Activated naive CD4-positive, alpha-beta T cell treated with anti-CD3 and anti-CD28 coated beads, Interleukin-2, amount 10 ng/mL, durations not matched to agents 7 days and 5 days (primary cell): ENCODE measurements at places on chromosomes 4 and X.

DNA sequence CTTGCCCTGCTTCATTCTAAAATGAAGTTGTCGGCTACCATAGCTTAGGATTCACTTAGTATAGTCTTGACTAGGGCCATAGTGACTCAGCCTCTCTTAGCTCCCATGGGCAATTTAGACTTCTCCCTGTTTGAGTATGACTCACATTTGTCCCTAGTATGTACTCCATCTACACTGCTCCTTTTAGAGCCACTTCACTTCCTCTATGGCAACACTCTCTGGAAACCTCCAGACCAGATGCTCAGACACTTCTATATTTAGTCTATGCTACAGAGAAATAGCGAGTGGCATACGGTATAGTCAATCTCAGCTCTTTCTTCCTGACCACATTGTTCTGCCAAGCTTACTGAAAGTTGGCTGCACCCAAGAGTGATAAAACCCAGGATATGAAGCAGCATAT lies 11.2 kb downstream of the MEPE start:
- no peak overlapping the region for H3K27ac ChIP-seq
- H3K4me1 ChIP-seq, result peaks cover 4% of the 10 kb centered on the region
- H3K27me3 ChIP-seq, result peaks cover 32% of the 10 kb centered on the region
- no peak for DNase-seq
- H3K4me3 ChIP-seq, result no peak overlapping the region
- no peaks in the 10 kb centered on the region for H3K36me3 ChIP-seq

DNA sequence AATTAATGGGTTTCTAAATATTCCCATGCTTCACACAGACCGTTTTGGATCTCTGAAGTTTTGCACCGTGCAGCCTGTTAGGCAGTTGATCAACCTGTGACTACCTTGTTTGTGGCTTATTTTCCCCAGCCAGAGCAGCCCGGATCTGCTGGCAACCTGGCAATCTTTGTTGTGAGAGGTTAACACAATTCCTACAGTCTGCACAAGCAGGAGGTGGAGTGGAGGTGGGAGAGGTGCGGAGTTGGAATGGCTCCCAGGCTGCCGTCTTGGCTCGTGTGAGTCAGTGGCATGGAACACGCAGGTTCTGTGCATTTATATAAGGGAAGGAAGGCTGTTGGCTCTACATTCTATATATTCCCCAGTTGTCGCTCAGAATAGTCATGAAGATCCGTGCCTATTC lies 70.9 kb upstream of the STOX2 start:
- H3K27ac ChIP-seq, result no peak overlapping the region
- H3K4me3 ChIP-seq, result no peak overlapping the region
- no peak for DNase-seq
- H3K27me3 ChIP-seq, result peaks cover 4% of the 10 kb centered on the region
- H3K36me3 ChIP-seq, result no peaks in the 10 kb centered on the region

- H3K4me3 ChIP-seq, result no peak overlapping the region
- H3K36me3 ChIP-seq, result peaks cover 20% of the 10 kb centered on the region
- H3K27me3 ChIP-seq, result no peaks in the 10 kb centered on the region
- no peak for DNase-seq
- H3K4me1 ChIP-seq, result no peaks in the 10 kb centered on the region
Measured at GRCh38 chrX:24728530-24728929, 34.8 kb downstream of the POLA1 start.

DNA sequence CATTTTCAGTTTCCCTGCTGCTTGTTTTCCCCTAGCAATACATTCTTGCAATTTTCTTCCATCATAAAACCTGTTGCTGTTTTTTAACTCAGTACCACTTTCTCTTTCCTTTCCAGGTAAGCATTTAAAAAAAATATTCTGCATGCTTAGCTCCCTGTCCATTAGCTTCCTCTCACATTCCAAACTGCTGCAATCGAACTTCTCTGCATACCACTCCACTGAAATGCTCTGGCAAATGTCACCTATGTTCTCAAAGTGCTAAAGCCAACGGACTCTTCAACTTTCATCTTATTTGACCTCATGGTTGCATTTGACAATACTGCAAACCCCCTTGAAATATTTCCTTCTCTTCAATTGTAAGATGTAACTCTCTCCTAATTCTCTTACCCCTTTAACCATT lies 192.7 kb downstream of the ANAPC10 start:
- no peak for DNase-seq
- no peaks in the 10 kb centered on the region for H3K27me3 ChIP-seq
- no peak overlapping the region for H3K27ac ChIP-seq

GRCh38 chr4:142396279-142396678 lies 449.8 kb downstream of the INPP4B start:
- peak overlapping the region; percentile 38 for H3K27ac ChIP-seq
- H3K36me3 ChIP-seq, result peaks cover 79% of the 10 kb centered on the region
- DNase-seq, result no peak
- H3K4me3 ChIP-seq, result peak overlapping the region; percentile 0
- peaks cover 81% of the 10 kb centered on the region for H3K4me1 ChIP-seq

- peaks cover 5% of the 10 kb centered on the region for H3K4me1 ChIP-seq
- no peak overlapping the region for H3K4me3 ChIP-seq
- H3K27me3 ChIP-seq, result no peaks in the 10 kb centered on the region
- no peak overlapping the region for H3K27ac ChIP-seq
- no peak for DNase-seq
Measured at GRCh38 chr4:19735012-19735411, 516.7 kb upstream of the SLIT2 start.

- no peak for DNase-seq
- H3K4me1 ChIP-seq, result peaks cover 50% of the 10 kb centered on the region
- no peak overlapping the region for H3K27ac ChIP-seq
- H3K27me3 ChIP-seq, result no peaks in the 10 kb centered on the region
- peaks cover 8% of the 10 kb centered on the region for H3K36me3 ChIP-seq
Measured at GRCh38 chr4:26076896-26077295, 162.9 kb downstream of the SMIM20 start.

DNA sequence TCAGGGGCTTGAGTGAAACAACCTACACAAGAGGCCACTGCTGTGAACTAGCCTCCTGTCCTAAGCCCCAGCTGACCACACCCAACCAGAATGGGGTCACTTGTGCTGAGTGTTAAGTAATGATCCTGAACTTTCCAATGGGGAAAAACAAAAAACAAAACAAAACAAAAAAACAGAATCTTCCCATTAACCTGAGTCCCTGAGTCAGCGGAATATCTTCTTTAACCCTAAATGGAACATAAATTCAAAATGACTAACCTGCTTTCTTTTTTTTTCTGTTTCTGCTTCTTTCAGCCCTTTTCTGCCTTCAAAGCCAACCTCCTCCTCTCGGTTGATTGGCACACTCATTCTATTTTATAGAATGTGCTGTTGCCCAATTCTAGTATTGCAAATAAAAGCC lies 31.2 kb upstream of the MAGEA8 start:
- DNase-seq, result no peak
- H3K4me1 ChIP-seq, result no peaks in the 10 kb centered on the region
- peaks cover 3% of the 10 kb centered on the region for H3K27me3 ChIP-seq
- no peaks in the 10 kb centered on the region for H3K36me3 ChIP-seq

- H3K27ac ChIP-seq, result no peak overlapping the region
- no peaks in the 10 kb centered on the region for H3K36me3 ChIP-seq
- peaks cover 4% of the 10 kb centered on the region for H3K4me1 ChIP-seq
- peaks cover 4% of the 10 kb centered on the region for H3K27me3 ChIP-seq
- H3K4me3 ChIP-seq, result no peak overlapping the region
Measured at GRCh38 chrX:107747596-107748161, 27.9 kb downstream of the TSC22D3 start.

DNA sequence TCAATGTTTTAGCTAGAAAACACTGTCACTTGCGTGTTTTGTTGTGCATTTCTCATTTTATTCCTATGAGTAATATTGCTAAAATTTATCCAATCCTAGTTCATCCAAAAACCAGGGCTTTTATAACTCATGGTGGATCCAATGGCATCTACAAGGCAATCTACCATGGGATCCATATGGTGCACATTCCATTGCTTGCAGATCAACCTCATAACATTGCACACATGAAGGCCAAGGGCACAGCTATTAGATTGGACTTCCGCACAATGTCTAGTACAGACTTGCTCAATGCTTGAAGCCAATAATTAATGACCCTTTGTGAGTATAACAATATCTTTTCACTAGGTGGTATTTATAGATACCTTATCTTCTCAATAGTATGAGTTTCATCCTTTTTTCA lies 57.2 kb upstream of the UGT2B7 start:
- no peaks in the 10 kb centered on the region for H3K27me3 ChIP-seq
- H3K27ac ChIP-seq, result no peak overlapping the region
- H3K4me3 ChIP-seq, result no peak overlapping the region
- H3K4me1 ChIP-seq, result no peaks in the 10 kb centered on the region
- DNase-seq, result no peak

DNA sequence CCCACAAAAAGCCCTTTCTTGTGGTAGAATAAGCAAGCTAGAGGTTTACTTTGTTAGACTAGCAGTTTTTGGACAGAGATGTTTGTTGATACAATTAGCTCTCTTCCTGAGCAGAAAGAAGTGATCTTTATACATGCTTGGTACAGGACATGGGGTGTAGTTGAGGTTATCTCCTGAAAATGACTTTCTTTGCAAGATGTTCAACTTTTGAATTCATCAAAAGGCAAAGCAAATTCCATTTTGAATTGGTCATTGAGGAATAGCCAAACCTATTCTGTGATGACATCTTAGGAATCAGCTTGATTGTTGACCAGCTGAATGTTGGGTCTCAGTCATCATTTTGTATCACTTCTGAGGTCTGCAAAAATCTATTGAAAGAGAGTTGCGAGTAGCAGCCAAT lies 3.8 kb downstream of the CPE start:
- H3K4me1 ChIP-seq, result peaks cover 6% of the 10 kb centered on the region
- H3K36me3 ChIP-seq, result no peaks in the 10 kb centered on the region
- H3K27ac ChIP-seq, result no peak overlapping the region
- H3K4me3 ChIP-seq, result no peak overlapping the region
- DNase-seq, result no peak

GRCh38 chrX:30893206-30893605 lies 4.2 kb upstream of the TAB3 start:
- no peak overlapping the region for H3K4me3 ChIP-seq
- H3K27me3 ChIP-seq, result peaks cover 5% of the 10 kb centered on the region
- DNase-seq, result no peak
- H3K4me1 ChIP-seq, result peaks cover 12% of the 10 kb centered on the region
